ENCODE measurements at places on chromosomes 12 and 14.

DNA sequence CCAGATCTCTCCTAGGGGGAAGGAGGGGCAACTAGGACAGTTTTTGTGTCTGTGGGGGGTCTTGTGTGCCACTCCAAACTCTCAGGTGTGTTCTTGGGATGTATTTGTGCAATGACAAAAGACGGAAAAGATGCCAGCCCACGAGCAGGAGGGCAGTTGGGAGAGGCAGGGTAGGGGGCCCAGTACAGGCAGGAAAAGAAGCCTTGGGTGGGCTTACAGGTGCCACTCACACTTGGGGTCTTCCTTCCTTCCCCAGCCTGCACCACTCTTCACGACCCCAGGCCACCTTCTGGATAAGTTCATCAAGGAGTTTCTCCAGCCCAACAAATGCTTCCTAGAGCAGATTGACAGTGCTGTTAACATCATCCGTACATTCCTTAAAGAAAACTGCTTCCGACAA, 24.4 kb downstream of the OAS2 start:
- no peak overlapping the region for H3K4me3 ChIP-seq
- H3K27ac ChIP-seq: no peak overlapping the region
- no peak for DNase-seq
- no peaks in the 10 kb centered on the region for H3K36me3 ChIP-seq

DNA sequence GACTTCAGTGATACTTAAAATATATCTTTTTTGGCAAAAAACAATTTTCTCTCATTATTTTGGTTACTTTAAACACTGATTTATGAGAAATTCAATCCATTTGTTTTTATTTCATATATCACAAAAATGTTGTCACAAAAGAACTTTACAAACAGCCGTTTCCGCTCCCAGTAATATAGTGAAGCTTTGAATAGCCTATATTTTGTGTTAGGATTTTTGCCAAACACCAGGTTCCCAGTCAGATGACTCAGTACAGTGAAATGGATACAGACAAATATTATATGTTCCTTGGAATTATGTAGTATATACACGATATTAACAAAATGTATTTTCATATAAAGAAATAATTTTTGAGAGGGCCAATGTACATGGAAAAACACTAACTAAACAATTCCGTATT, 411.1 kb downstream of the CCER1 start:
- DNase-seq: no peak
- H3K27ac ChIP-seq: no peak overlapping the region
- H3K4me3 ChIP-seq: no peak overlapping the region
- H3K27me3 ChIP-seq: no peaks in the 10 kb centered on the region

DNA sequence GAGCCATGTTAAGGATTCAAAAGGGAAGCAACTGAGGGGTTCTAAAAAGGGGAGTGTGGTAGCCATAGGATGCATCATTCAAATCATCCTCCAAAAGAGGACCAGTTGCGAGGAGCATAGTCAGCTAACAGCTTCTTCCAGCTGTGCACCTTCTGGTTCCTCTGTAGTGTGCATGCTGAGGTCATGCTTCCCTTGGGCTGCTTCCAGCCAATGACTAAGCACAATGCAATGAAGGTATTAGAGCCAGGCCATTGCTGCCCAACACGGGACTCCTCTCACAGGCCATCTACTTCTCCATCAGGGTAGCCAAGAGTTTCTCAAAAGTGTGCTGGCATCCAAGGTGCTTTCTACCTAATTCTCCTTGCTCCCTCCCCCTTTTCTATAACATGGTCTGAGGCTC, 69.2 kb upstream of the ARID2 start:
- no peaks in the 10 kb centered on the region for H3K27me3 ChIP-seq
- H3K4me1 ChIP-seq: no peaks in the 10 kb centered on the region
- H3K27ac ChIP-seq: no peak overlapping the region
- DNase-seq: no peak

- H3K27ac ChIP-seq: no peak overlapping the region
- DNase-seq: no peak
- no peaks in the 10 kb centered on the region for H3K27me3 ChIP-seq
- H3K4me3 ChIP-seq: no peak overlapping the region
These were observed 42.4 kb downstream of the PDE3A start for GRCh38 chr12:20410734-20411133.

GRCh38 chr14:59823179-59823578, 47.4 kb downstream of the RTN1 start:
- no peak for DNase-seq
- H3K36me3 ChIP-seq: no peaks in the 10 kb centered on the region
- no peak overlapping the region for H3K4me3 ChIP-seq
- H3K27ac ChIP-seq: no peak overlapping the region

DNA sequence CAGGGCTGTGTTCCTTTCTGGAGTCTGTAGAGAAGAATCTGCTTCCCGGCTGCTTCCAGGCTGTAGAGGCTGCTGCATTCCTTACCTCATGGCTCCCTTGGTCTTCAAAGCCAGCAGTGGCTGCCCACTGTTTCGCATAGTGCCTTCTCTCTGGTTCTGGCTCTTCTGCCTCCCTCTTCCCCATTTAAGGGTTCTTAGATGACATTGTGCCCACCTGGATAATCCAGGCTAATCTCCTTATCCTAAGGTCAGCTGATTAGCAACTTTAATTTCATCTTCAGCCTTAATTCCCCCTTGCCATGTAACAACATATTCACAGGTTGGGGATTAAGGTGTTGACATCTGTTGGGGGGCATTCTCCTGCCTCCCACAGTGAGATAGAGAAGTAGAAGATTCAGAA, 208.6 kb upstream of the TMTC1 start:
- H3K27ac ChIP-seq: no peak overlapping the region
- H3K4me3 ChIP-seq: no peak overlapping the region
- H3K27me3 ChIP-seq: no peaks in the 10 kb centered on the region
- DNase-seq: no peak

GRCh38 chr12:57736741-57737466, 1.6 kb downstream of the AGAP2 start:
- DNase-seq: no peak
- H3K36me3 ChIP-seq: no peaks in the 10 kb centered on the region
- H3K4me1 ChIP-seq: peaks cover 25% of the 10 kb centered on the region
- no peak overlapping the region for H3K27ac ChIP-seq
- peak overlapping the region; percentile 65 for H3K4me3 ChIP-seq

Data from psoas muscle (tissue), 8 donors.